HepG2 (cell line): ENCODE measurements at places on chromosomes 2 and 18.

GRCh38 chr2:1661891-1662605, 82.3 kb downstream of the PXDN start:
- DNase-seq: no peak

- peak; percentile 79 for DNase-seq
These were observed 303.6 kb upstream of the ID2 start for GRCh38 chr2:8378016-8378810.

GRCh38 chr2:46847726-46848412, 67.7 kb downstream of the MCFD2 start:
- no peak for DNase-seq

- DNase-seq: no peak
These were observed 78.8 kb downstream of the TGOLN2 start for GRCh38 chr2:85248773-85249509.

- no peak for DNase-seq
These were observed 210.9 kb upstream of the SMAD7 start for GRCh38 chr18:49161627-49162026.

GRCh38 chr2:127747621-127748020, 46.3 kb downstream of the SFT2D3 start:
- no peak for DNase-seq

DNA sequence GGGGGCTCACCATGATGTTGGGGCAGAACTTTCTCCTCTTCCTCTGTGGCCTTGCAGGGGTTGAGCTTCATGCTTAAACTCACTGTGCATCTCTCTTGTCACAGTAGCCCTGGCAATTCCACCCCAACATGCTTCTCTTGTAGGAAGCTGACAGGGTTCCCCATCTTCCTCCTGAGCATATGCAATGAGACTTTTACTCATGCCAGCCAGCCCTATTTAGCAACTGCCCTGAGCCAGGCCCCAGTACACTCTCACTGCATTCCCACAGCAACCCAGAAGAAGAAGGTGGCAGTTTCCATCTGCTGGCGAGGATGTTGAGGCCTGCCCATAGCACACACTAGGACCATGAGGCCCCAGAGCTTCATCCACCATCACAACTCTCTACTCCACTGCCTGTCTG, 72.2 kb upstream of the TEX51 start:
- DNase-seq: no peak

DNA sequence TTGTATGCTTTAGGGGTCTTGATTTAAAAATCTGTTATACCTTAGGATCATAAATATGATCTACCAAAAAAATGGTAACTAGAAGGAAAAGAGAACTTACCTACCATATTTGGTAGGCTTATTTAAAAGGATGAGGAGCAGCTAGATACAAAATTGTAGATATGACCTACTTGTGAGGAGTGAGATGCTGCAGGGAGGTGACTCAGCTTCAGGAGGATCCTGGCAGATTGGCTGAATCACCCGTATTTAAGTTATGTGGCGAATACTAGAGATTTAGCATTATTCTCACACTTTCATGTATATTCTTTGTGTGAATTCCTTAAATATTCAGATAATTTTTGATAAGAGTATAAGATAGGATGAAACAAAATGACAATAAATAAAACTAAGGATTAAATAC, 657.3 kb upstream of the LINC00305 start:
- no peak for DNase-seq

DNA sequence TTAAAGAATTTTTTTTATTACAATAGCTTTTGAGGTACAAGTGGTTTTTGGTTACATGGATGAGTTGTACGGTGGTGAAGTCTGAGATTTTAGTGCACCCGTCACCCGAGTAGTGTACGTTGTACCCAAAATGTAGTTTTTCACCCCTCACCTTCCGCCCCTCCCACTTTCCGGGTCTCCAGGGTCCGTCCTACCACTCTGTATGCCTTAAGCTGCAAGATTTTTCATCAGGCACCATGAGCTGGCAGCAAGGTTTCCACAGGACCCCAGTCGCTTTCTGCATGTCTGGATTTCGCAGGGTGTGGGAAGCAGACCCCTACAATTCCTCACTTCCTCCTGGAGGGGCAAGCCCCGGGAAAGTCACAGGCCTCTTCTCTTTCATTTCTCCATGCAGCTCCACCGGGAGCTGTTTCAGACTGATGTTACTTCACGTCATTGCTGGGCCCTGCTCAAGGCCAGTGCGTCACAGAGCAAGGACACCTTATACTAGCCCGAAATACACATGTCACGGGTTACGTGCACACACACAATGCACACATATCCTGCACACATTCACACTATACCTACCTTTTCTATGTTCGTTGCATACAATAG, 179.1 kb downstream of the ZFP36L2 start:
- DNase-seq: no peak

DNA sequence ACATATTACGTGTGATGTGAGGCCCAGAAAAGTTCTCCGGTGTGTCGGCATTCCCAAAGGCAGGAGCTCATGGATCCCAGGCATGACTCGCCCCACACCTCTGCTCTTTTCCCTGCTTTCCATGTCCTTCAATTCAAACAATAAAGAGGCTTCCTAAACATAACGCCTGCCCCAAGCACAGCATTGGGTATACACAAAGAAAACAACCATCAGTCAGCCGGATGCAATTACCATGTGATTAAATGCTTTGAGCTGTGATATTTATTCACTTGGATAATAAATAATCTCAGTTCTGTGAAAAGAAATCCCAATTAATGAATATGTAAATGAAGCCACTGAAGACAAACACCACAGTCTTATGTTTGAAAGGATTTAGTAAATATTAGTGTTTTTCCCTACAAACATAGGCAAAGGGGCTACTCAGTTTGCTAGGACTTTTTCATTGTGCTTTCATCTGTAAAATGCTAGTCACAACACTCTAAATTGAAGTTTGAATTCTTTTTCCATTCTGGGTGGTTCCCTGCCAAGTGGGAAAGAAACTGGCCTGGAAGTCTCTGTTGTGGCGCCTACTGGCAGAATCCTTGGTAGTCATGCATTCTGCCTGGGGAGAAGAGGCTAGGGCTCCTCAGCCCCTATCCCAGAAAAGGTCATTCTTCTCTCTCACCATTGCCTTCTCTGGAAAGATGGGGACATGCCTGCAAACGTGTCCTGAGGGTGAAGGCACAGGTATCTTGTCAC, 144.7 kb downstream of the COL6A3 start:
- DNase-seq: no peak
